ENCODE measurements at places on chromosomes 1 and 21. TPM values are rescaled to one million over a fixed set of nuclear protein-coding genes. Genes with fewer than 3 reads are reported as not detected.

- peak within 1 kb of the TSS; percentile 60 for H3K4me3 ChIP-seq
- H3K4me1 ChIP-seq = no peaks in the 10 kb centered on the region
- peak; percentile 41 for DNase-seq
These were observed at the start of gene G0S2 for GRCh38 chr1:209674957-209675564. TSS of gene G0S2 (plus strand) at chr1:209675412. CDS start at chr1:209675685, 273 bp downstream.

DNA sequence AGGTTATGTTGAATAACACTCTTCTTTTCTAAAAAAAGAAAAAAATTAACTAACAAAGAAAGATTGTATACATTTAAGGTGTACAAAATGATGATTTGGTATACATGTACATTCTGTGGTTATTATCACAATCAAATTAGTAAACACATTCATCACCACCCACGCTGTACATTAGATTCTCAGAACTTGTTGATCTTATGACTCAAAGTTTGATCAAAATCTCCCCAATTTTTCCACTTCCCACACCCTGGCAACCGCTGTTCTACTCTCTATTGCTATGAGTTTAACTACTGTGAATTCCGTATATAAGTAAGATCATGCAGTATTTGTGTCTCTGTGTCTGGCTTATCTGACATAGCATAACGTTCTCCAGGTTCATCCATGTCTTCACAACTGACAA, 469.5 kb upstream of the CHRM3 start:
- H3K27me3 ChIP-seq = no peaks in the 10 kb centered on the region
- H3K4me3 ChIP-seq = no peak overlapping the region
- no peak for DNase-seq

- no peak for DNase-seq
- H3K27ac ChIP-seq = no peak overlapping the region
- no peaks in the 10 kb centered on the region for H3K36me3 ChIP-seq
- H3K4me3 ChIP-seq = no peak overlapping the region
- H3K4me1 ChIP-seq = no peaks in the 10 kb centered on the region
These were observed 22.0 kb upstream of the UHMK1 start for GRCh38 chr1:162475539-162476185.

DNA sequence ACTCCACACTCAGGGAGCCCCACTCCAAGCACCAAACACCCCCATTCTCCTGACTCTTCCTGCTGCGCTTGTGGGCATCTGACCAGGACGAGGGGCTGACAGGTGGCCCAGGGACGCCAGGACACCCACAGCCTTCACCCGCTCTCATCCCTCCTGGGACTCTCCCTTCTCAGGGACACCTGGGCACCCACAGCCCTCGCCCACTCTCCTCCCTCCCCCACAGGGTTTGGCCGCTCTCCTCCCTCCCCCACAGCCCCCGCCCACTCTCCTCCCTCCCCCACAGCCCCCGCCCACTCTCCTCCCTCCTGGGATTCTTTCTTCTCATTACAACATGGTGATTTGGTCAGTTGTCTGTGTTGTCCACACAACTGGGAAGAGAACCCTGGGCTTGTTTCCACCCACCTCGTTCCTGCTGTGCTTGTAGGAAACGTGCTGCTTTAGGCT, 43.4 kb downstream of the PRDM15 start:
- no peak overlapping the region for H3K4me3 ChIP-seq
- H3K36me3 ChIP-seq = no peaks in the 10 kb centered on the region
- no peak for DNase-seq
- no peaks in the 10 kb centered on the region for H3K27me3 ChIP-seq

GRCh38 chr1:219365451-219365850, 191.8 kb downstream of the LYPLAL1 start:
- H3K4me3 ChIP-seq = no peak overlapping the region
- no peaks in the 10 kb centered on the region for H3K36me3 ChIP-seq
- H3K27me3 ChIP-seq = no peaks in the 10 kb centered on the region
- H3K27ac ChIP-seq = no peak overlapping the region
- H3K4me1 ChIP-seq = no peaks in the 10 kb centered on the region

DNA sequence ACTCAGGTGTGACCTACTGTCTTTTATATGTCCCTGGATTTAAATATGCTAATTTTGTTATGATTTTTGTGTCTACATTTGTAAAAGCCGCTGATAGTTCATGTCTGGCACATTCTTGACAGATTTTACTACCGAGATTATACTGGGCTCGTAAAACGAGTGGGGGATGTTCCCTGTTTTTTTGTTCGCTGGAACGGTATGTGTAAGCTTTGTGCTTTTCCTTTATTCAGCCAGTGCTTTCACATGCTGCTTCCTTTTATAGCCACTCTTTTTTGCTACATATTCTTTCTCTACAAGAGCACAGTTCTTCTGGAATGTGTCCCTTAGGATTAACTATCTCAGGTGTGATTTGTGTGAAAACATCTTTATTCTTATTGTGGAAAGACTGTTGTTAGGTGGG, 46.6 kb downstream of the ADARB1 start:
- H3K4me1 ChIP-seq = no peaks in the 10 kb centered on the region
- DNase-seq = no peak
- no peak overlapping the region for H3K27ac ChIP-seq
- no peaks in the 10 kb centered on the region for H3K36me3 ChIP-seq

DNA sequence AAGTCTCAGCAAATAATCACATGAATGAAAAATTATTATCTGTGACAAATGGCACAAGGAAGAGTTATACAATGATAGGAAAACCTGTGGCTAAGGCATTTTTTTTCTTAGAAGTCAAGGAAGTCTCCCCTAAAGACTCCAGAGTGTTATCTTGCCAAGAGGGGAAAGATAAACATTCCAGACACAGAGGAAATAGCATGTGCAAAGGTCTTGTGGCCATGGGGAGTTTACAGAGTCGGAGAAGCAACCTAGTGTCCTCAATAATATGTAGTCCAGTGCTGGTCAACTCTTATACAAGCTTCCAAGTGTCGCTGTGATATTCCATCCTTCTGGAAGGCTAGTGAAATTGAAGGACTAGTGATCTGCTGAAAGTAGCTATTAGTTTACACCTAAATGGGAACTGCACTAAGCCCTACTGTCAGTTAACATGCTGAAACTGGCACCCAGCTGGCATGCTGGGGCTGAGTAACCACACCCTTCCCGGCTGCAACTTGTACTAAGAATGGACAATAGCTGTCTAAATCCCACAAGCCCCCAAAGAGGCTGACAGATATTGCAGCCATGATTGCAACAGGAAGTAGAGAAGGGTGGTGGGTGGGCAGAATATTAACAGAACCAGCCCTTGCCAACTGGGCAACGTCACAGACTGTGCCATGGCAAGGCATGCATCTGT, 11.5 kb upstream of the ATP1B1 start:
- no peaks in the 10 kb centered on the region for H3K36me3 ChIP-seq
- DNase-seq = no peak
- H3K27ac ChIP-seq = no peak overlapping the region
- H3K27me3 ChIP-seq = no peaks in the 10 kb centered on the region
- no peak overlapping the region for H3K4me3 ChIP-seq

GRCh38 chr1:229209816-229210215, 61.1 kb upstream of the RAB4A start:
- H3K4me1 ChIP-seq = no peaks in the 10 kb centered on the region
- H3K36me3 ChIP-seq = no peaks in the 10 kb centered on the region
- H3K4me3 ChIP-seq = no peak overlapping the region
- H3K27me3 ChIP-seq = no peaks in the 10 kb centered on the region

DNA sequence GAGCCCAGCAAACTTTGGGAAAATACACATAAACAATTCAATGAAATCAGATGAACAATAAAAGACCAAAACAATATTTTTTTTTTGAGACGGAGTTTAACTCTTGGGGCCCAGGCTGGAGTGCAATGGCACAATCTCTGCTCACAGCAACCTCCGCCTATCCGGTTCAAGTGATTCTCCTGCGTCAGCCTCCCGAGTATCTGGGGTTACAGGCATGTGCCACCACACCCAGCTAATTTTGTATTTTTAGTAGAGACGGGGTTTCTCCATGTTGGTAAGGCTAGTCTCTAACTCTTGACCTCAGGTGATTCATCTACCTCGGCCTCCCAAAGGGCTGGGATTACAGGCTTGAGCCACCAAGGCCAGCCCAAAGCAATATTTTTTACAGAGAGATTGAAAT, 1588.5 kb downstream of the BRINP3 start:
- H3K36me3 ChIP-seq = no peaks in the 10 kb centered on the region
- no peak overlapping the region for H3K27ac ChIP-seq
- no peak for DNase-seq
- no peaks in the 10 kb centered on the region for H3K27me3 ChIP-seq

GRCh38 chr1:77283701-77284425, 2.0 kb downstream of the AK5 start:
- no peak for DNase-seq
- no peaks in the 10 kb centered on the region for H3K36me3 ChIP-seq
- H3K27me3 ChIP-seq = no peaks in the 10 kb centered on the region
- H3K4me3 ChIP-seq = no peak overlapping the region
- no peak overlapping the region for H3K27ac ChIP-seq

The TP73 gene
- not detected for total RNA-seq

The PERM1 gene
- 0.35 TPM for total RNA-seq

The ANKRD13C gene
- total RNA-seq = 52.0 TPM

The PDZK1IP1 gene
- 224 TPM for total RNA-seq

The VHLL gene
- not detected for total RNA-seq

The CFHR3 gene
- not detected for total RNA-seq

The CFAP141 gene
- total RNA-seq = not detected

All from Peyer's patch (tissue), 4 donors.